ENCODE measurements at places on chromosomes 12 and 14.

- no peak for DNase-seq
Observed at GRCh38 chr12:8031872-8032241, 659 bp upstream of the FOXJ2 start.

GRCh38 chr12:93319523-93320050 lies 58.1 kb upstream of the NUDT4 start:
- DNase-seq = no peak

GRCh38 chr12:110791589-110791988 lies 48.9 kb upstream of the PPP1CC start:
- DNase-seq = no peak

DNA sequence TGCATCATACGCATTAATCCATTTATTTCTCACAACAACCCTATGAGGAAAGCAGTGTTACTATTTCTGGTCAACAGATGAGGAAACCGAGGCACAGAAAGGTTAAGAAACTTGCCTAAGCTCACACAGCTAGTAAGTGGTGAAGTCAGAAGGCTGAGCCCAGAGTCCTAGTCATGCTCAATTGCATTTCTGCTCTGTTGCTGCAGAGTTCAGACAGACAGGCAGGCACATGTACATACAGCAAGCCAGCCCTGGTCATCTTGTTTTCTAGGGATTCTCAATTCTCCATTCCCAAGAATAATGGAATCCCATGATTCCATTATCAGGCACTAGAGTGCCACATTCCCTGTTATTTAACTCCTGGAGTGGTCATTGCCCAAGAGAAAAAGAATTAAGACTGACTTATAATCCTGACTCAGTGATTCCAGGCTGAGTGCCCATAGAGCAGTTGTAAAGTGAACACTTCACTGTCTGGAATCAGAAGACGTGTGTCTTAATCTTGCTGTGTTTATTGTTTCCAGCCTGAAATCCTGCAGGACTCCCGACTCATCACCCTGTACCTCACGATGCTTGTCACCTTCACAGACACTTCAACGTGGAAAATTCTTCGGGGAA lies 10.7 kb downstream of the UBE3B start:
- no peak for DNase-seq

DNA sequence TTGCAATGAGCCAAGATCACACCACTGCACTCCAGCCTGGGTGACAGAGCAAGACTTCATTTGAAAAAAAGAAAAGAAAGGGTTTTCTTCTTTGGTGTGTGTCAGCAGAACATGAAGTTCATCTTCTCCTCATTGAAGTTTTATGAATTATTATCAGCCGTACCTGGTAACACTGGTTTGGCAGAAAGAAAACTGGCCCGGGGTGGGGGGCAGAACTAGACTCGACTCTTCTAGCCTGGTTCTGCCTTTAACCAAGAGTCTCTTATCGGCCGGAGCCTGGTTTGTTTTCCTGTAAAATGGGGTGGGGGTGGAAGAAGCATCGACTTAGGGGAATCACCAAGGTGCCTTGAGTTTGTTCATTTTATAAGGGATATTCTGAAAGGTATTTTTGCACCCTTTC lies 64.1 kb downstream of the TECPR2 start:
- DNase-seq = no peak

- DNase-seq = peak; percentile 88
Observed at GRCh38 chr12:754851-755562, 2.6 kb downstream of the WNK1 start.

DNA sequence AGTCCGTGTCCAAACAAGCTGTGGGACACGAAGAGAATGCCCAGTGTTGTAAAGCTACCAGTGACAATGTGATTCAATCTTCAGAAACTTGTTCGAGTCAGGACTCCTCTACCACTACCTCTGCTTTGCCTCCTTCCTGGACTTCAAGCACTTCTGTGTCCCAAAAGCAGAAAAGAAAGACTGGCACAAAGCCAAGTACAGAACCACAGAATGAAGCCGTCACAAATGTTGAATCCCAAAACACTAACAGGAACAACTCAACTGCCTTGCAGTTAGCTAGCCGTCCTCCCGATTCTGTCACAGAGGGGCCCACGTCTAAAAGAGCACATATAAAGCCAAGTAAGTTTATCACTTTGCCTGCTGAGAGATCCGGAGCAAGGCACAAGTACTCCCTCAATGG lies 284.9 kb downstream of the LRFN5 start:
- DNase-seq = no peak

GRCh38 chr14:65239143-65239937 lies 137.0 kb upstream of the MAX start:
- DNase-seq = no peak

GRCh38 chr14:102793531-102794328 lies 16.5 kb downstream of the TRAF3 start:
- no peak for DNase-seq

- no peak for DNase-seq
Observed at GRCh38 chr14:21036751-21037150, 2.1 kb upstream of the RNASE13 start.

GRCh38 chr12:80353254-80353653 lies 90.8 kb upstream of the PTPRQ start:
- no peak for DNase-seq

DNA sequence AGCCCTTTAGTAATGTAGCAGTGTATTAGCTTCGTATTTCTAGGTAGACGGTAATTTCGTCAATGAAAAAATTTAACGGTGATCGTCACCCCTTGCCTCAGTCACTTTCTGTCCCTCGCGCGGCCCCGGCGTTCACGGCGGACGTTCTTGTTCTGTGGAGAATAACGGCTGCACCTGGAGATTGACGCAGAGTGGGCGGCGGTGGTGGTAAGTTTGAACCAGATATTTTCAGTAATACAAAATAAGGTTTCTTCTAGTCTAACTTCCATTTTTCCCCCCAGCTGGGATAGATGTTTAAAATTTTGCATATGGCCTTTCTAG lies 341 bp downstream of the ZNF10 start:
- DNase-seq = no peak

GRCh38 chr14:66998013-66998412 lies 191.2 kb upstream of the GARIN2 start:
- no peak for DNase-seq

- DNase-seq = no peak
Observed at GRCh38 chr14:104993808-104994591, 8.4 kb downstream of the CLBA1 start.

DNA sequence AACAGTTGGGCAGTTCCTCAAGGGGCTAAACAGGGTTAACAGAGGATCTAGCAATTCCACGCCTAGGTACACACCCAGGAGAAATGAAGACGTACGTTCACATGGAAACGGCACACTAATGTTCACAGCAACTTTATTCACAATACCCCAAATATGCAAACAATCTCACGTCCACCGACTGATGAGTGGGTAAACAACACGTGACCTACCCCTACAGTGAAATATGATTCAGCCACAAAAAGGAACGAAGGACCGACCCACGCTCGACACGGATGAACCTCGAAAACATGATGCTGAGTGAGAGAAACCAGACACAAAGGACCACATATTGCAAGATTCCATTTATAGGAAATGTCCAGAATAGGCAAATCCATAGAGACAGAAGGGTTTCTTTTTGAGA lies 112.7 kb downstream of the NCOR2 start:
- no peak for DNase-seq

GRCh38 chr14:68034896-68035295 lies 215.3 kb downstream of the RAD51B start:
- DNase-seq = no peak

DNA sequence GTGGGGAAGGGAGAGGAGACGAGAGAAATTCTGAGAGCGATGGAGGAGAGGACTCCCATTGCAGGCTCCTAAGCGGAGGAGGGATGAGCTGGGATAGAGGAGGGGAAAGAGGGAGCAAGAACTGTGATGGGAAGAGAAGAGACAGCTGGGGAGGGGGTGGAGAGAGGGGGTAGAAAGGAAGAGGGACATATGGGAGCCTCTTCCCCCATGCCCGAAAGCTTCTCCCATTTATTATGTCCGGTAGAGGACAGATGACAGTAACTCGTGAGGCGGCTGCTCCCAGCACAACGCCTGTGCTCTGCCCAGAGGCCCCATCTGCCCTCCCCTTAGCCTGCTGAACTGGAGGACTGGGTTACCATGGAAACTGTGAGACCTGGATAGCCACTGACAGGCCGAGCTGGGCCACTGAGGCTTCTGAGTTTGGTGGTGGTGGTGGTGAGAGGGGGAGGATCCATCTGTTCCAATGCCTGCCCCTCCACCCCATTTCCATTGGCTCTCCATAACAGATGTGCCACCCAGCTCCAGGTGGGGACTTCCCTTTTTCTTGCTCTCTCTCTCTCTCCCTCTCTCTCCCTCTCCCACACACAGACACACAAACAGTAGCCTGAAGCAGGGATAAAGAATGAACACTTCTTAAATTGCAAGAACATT lies 8.3 kb downstream of the CPNE6 start:
- no peak for DNase-seq

DNA sequence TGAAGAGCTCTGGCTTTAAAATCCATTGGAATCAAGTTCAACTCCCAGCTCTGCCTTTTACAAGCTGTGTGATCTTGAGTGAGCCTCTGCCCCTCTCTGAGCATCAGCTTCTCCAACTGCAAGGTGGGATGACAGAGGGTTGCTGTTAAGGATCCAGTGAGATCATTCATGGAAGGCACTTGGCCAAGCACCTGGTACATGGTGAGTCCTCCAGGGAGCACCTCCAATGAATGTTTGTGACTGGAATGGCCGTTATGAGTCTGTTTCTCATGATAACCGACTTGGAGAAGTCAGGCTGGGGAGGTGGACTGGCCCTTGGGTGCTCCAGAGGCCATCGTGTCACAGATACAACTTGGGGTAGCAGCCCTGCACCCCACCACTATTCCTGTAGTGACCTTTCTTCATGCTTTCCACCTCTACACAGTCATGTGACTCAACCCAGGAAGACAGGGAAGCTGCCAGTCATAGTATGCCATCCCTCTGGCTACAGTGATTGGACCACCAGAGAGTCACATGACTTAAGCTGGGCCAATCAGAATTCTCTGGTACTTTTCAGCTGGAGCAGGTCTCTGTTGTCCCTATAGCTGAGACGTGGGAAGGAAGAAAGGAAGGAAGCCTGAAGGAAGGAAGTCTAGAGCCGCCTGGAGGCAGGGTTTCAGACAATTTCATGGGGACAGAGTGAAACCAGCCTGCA lies 146.5 kb upstream of the MYL2 start:
- no peak for DNase-seq

Data from GF-D8 (cell line).